ENCODE measurements at places on chromosomes 1 and 21.

DNA sequence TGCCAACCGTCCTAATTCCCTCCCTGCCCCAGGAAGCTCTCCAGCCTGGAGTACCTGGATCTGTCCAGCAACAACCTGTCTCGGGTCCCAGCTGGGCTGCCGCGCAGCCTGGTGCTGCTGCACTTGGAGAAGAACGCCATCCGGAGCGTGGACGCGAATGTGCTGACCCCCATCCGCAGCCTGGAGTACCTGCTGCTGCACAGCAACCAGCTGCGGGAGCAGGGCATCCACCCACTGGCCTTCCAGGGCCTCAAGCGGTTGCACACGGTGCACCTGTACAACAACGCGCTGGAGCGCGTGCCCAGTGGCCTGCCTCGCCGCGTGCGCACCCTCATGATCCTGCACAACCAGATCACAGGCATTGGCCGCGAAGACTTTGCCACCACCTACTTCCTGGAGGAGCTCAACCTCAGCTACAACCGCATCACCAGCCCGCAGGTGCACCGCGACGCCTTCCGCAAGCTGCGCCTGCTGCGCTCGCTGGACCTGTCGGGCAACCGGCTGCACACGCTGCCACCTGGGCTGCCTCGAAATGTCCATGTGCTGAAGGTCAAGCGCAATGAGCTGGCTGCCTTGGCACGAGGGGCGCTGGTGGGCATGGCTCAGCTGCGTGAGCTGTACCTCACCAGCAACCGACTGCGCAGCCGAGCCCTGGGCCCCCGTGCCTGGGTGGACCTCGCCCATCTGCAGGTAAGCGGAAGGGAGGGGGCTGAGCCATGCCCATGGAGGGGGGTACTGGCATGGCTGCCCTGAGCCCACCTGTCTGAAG, 16.5 kb downstream of the PODN start:
- no peak for DNase-seq

GRCh38 chr1:3097861-3098260, 28.9 kb downstream of the PRDM16 start:
- DNase-seq, result no peak

- DNase-seq, result peak; percentile 34
Measured at GRCh38 chr1:110634455-110635311, 28.5 kb upstream of the KCNA2 start.

- DNase-seq, result no peak
Measured at GRCh38 chr1:54275349-54275748, 75.4 kb downstream of the MRPL37 start.

DNA sequence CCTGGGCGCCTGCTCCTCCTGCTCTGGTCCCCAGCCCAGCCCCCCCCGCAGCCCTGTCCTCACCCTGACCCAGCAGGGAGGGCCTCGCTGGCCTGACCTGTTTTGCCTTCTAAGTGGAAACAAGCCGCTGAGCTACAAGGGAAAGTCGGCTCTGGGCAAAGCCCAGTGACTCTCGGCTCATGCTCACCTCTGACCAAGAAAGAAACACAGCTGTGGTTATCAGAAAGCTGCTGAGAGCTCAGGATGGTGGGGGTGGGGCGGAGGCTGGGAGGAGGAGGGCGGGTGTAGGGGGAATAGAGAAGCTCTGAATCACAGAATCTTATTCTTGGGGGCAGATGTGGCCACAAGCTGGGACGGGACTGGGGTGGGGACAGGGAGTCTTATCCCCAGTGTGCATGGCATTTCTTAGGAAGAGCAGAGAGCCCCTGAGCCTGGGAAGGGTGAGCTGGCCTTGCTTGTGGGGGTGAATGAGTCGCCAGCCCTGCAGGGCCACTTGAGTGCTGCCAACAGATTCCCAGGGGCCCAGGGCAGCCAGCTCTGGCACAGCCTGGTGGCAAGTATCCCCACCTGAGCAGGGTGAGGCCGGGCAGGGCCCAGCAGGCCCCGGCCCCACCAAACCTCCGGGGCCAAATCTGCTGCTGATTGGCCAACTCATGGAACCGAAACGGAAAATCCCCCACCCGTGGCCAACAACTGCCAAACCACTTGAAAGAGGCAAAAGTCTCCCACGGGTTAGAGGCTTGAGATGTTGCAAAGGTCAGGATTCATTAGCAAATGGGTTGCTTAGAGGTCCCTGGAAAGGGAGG, 120.6 kb downstream of the SPSB1 start:
- peak; percentile 14 for DNase-seq

GRCh38 chr1:40830419-40830943, 31.7 kb downstream of the CITED4 start:
- no peak for DNase-seq

DNA sequence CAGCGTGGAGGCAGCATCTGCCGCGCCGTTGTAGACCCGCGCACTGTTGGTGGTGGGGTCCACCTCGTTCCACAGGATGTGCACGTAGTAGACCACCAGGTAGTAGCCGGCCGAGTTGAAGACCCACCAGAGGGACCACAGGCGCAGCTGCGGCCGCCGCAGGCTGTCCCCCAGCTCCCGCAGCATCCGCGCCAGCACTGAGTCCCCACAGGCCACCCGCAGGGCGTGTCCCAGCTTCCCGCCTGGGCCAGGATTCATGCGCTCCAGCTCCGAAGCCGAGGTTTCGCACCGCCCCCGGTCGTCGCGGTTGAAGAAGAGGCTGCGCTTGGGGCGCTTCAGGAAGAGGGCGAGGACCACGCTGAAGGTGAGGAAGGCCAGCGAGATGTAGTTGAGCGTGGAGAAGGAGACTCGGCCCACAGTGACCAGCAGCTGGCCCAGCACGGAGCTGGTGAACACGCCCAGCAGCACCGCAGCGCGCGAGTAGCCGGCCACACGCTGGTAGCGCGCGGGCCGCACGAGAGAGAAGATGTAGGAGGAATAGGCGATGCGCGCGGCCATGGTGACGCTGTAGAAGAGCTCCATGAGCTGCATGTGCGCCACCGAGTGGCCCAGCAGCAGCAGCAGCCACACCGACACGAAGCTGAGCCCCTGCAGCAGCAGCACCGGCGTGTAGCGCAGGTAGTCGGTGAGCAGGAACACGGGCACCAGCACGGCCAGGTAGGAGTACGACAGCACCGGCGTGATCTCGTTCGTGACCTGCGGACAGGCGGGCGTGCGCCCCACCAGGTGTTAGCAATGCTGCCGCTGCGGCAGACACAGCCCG, 10.6 kb downstream of the SLC19A1 start:
- DNase-seq, result no peak

DNA sequence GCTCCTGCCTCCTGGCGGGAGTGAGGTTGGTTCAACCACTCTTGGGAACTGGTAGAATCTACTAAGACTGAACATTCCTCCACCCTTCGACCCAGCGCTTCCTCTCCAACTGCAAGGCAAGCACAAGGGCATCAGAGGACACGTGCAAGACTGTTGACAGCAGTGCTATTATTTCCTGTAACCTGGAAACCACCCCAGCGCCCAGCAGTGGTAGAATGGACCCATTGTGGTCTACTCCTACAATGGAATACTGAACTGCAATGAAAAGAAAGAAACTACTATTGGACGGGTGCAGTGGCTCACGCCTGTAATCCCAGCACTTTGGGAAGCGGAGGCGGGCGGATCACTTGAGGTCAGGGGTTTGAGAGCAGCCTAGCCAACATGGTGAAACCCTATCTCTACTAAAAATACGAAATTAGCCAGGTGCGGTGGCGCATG, 33.0 kb upstream of the TARDBP start:
- no peak for DNase-seq

GRCh38 chr1:107842241-107842640, 122.7 kb downstream of the VAV3 start:
- DNase-seq, result no peak

GRCh38 chr1:2896824-2897223, 95.3 kb upstream of the TTC34 start:
- no peak for DNase-seq

GRCh38 chr1:2330035-2330434, 61.3 kb downstream of the MORN1 start:
- DNase-seq, result no peak

DNA sequence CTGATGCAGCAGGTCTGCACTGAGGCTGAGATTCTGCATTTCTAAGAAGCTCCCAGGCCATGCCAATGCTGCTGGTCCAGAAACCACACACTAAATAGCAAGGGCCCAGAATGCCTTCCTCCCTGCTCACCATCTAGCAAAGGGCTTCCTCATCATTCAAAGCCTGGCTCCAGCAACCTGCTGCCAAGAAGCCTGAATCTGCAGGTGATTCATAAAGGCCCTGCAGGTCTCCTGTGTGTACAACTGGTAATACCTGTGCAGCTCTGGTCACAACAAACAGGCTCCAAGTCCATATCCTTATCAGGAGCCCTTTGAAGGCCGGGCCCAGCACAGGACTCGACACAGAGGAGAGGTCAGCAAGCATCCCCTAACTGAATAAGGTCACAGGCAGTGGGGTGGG, 26.7 kb downstream of the GLIS1 start:
- DNase-seq, result no peak

GRCh38 chr1:207069858-207070506, 16.9 kb downstream of the PFKFB2 start:
- DNase-seq, result no peak

DNA sequence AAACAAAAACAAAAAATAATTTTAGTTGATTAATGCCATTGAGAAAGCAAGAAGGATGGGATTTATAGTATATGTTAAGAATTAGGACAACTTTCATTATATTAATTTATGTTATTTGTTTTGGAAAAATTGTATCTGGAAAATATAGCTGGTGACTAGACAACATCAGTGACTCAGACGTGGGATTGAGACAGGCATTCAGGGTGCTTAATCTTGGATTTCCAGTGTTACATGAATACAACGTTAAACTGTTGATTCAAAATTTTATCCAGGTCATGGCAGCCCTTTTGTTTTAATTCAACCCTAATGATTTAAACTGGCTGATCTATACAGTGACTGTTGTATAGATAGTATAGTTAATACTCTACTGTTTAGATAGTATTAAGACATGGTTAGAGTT, 827.1 kb upstream of the B3GALT2 start:
- DNase-seq, result no peak

GRCh38 chr1:244361764-244362473, 89.8 kb downstream of the ADSS2 start:
- no peak for DNase-seq

- no peak for DNase-seq
Measured at GRCh38 chr1:54971317-54971791, 9.1 kb upstream of the TMEM61 start.

- no peak for DNase-seq
Measured at GRCh38 chr1:205345761-205346160, 11.0 kb downstream of the KLHDC8A start.

- DNase-seq, result no peak
Measured at GRCh38 chr1:64601207-64601606, 131.3 kb downstream of the CACHD1 start.
